ENCODE measurements at places on chromosomes 12 and 14. TPM values are rescaled to one million over a fixed set of nuclear protein-coding genes. Genes with fewer than 3 reads are reported as not detected.

- no peak for DNase-seq
These were observed 13.7 kb downstream of the TRIM9 start for GRCh38 chr14:51081209-51081608.

DNA sequence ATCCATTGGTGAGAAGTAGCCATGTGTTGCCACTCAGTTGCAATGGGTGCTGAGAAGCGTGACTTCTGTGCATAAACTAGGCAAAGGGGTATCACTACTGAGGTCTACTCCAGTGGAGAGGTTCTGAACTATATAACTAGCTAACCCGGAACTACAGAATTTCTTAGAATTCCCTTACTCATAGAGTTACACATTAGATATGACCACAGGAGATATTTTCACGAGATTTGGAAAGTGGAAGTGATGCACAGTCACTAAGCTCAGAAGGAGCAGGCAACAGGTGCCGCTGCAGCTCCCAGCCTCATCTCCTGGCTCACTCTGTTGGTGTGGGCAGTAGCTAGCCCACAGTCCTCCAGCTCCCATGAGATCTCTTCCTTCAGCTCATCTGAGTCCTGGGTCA lies 136.6 kb downstream of the SSPN start:
- DNase-seq = no peak

The GLT1D1 gene
- total RNA-seq = not detected

DNA sequence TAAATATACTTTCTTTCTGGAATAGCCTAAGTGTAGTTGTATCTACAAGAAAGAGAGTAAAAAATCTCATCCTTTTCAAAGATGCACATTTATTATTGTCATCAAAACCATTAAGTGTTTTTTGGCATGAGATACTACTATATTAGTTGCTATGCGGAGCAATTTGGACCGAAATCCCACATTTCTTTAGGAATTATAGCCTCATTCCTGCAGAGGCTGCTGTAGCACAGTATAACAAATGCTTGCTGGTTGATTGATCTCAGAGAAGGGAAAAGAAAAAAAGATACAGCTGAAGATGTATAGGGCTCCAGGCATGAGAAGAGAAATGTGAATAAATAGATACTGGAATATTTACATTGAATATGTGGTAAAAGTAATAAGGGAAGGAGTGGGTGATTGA lies 36.0 kb downstream of the RHOJ start:
- DNase-seq = no peak

GRCh38 chr14:72776701-72777261 lies 117.1 kb downstream of the DPF3 start:
- no peak for DNase-seq

DNA sequence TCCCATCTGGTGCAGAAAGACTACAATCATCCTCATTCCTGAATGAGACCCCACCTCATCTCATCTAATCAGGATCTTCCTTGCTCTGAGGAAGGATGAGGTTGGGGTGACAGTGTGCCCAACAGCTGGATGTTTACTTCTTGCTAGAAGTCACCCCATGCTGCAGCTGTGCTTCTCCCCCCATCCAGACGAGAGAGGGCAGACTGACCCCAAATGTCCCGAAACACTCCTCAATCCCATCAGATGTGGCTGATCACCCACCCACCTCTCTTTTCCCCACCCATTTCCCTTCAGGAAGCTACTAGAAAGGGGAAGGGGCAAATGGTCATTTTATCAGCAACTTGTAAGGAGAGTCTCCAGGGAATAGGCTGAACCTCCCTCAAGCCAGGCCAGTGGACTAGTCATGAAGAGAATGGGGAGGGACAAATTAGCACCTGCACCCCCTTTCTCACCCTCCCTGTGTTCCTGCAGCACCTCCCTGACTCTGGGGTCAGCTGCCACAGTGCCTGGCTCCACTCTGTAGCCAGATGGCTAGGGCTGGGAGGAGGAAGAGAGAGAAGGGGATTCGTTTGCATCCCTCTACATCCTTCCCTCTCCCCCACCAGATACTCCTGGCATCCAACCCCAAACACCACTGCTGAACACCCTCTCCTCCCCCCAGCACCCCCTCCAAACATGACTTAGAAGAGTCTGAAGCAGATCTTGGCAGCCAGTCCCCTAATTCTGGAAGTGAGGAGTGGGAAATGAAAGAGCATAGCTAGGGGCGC lies 2.8 kb upstream of the BAZ2A start:
- no peak for DNase-seq

The LMO3 gene
- total RNA-seq = not detected

The SCNN1A gene
- total RNA-seq = 0.67 TPM

DNA sequence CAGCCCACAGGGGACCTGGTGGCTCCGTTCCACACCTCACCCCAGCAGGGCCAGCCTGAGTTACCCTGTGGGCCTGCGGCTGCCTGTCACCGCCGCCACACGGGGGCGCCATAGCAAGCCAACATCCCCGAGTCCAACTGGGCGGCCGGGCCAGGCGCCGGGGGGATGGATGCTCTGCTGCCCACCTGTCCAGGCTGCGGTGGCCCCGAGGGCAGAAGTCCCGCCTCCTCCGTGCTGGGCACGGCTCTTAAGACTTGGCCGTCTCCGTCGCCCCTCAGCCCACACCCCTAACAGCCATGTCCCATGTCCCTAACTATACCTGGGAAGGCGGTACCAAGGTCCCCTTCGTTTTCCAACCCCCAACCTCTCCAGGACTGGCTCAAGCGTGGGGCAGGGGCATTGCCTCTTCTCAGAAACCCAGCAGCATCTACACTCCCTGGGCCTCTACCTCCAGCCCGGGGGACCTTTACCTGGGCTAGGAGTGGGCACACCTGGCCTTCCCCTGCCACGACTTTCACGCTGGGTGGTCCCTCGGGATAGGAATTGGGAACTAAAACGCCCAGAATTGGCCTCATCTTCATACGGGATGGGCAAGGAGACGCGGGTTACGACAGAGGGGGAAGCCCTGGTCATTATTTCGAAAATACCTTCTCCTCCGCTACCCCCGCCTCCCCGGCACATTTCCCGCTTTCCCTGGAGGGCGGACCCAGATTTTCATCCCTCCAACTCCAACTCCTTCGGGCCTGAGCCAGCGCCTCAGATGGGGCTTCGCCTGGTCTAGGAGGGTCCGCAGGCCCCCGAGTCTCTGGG lies 1.1 kb upstream of the CYP46A1 start:
- peak; percentile 88 for DNase-seq

The PGF gene
- not detected for total RNA-seq

The C14orf39 gene
- total RNA-seq = not detected

The MRPL51 gene
- 273 TPM for total RNA-seq

DNA sequence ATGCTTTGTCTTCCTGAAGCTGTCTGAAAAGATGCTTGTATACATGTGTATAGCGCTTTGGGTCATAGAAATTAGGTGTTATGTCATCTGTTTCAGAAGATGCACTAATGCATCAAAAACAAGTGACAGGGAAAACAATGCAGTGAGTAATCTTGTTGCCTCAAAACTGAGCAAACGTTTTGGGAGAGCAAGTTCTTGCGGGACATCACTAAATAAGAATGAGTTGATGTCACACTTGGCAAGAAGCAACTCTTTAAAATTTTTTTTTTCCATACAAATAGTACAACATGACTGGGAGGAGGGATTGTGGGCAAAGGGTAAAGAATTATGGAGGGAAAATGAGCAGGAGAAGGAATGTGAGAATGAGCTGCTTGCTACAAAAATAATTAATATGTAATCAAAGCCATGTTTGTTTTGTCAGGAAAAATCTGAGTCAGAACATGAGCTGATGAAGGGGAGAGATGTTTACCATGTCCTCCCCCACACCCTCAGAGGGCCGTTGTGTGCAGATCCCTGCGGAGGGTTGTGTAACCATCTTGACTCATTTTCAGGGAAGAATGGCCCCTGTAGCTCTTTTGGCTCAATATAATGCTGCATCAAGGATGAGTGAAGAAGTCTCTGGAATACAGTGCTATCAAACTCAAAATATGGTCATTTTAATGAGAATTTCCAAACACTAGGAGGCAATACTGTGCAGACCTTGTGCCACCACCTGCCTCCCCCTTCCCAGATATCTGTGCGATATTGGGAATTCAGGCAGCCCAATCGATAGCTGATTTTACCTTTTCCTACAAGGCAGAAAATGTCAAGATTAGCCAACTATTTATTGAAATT lies 41.4 kb downstream of the BORCS5 start:
- no peak for DNase-seq

The ABCC9 gene
- total RNA-seq = not detected

DNA sequence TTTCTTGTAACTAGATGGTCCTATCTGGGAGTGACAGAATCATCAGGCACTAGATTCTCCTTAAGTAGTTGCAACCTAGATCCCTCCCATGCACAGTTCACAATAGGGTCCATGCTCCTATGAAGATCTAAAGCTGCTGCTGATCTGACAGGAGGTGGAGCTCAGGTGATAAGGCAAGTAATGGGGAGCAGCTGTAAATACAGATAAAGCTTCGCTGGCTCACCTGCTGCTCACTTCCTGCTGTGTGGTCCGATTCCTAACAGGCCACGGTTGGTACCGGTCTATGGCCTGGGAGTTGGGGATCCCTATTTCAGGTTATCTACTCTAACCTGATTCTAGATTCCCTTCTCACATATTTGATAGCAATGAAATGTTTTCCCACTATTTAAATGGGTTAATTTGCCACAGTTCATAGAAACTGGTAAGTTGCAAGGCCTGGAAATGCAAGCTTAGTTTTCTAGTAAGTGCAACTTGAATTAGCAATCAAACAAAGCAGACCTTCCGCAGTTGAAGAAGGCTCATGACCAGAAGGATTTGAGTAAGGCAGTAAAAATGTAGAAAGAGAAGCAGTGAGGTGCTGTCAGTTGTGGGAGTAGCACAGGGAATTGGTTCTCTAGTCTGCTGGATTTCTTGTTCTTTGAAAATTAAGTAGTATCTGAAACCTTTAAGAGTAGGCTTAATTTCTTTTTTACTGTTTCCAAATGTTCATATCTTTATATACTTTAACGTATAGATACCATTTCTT lies 332.3 kb downstream of the EGLN3 start:
- no peak for DNase-seq

DNA sequence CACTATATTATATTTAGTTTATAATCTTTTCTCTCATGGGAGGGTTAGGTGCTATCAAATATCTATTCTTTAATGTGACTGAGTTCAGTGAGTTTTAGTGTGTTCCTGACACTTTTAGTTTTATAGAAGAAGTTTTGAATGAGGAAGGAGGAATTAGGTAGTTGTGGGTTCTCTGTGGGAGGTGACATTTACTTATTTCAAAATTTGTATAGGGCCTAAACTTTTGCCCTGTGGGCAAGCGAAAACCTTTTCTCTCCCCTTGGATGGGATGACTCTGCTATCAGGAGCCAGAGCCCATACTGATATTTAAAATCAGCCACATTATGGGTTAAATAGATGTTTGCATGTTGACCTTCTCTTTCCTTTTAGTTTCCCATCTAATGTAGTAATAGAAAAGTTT lies 43.6 kb downstream of the SPATS2 start:
- no peak for DNase-seq

GRCh38 chr12:6899837-6900519 lies 4.6 kb upstream of the LRRC23 start:
- peak; percentile 45 for DNase-seq

GRCh38 chr12:47739979-47740378 lies 14.7 kb upstream of the ENDOU start:
- DNase-seq = no peak

- DNase-seq = no peak
These were observed 183.8 kb downstream of the SLC25A21 start for GRCh38 chr14:36988568-36988967.

GRCh38 chr12:106601031-106601430 lies 18.2 kb downstream of the RFX4 start:
- DNase-seq = no peak

- no peak for DNase-seq
These were observed 203.1 kb downstream of the KIF21A start for GRCh38 chr12:39239490-39240486.

DNA sequence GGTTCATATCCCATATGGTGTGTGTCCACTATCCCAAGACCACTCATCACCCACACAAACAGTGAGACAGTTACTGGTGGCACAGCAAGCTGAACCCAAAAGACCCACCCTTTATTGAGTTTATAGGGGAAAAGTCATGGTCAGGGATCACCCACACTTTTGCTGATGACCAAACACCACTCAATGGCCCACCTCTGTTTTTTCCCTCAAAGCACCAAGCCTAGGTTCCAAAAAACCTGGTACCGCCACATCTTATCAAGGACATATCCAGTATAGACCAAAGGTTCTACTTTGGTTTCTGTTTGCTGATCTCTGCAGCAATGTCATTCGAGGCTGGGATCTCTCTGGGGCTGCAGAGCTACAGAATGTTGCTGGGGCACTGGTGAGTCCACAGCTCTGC lies 19.7 kb upstream of the OR6S1 start:
- no peak for DNase-seq

DNA sequence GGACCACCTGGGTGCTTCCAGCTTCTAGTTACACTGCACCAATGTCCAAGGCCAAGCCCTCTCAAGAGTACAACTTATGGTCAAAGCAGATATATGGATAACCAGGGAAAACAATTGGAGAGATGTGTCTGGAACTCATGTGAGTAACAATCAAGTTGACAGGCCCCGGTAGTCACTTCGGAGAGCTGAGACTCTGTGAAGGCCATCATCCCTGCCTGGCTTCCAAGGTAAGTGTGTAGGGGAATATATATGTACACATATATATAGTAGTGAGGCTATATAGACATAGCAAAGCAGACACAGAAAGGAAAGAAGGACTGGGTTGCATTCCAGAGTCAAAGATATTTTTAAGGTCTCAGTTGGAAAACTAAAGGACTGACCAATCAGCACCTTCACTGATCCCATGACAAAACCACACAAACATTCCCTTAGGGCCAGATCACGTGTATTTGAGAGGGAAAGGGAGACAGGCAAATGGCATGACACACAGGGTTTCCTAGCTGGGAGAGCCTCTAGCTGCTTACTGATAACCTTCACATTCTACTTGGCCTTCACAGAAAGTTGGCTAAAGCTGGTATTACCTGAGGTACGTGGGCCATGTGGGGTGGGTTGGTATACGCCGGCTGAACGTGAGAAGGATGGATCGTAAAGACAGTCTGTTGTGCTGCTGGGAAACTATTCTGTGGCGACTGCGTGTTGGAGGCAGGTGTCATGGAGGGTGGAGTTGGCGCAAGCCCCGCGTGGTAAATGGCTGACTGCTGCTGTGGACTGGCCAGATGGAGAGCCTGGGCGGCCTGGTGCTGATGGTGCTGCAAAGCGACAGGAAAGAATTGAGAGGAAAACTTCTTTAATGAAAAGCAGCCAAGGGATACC lies 50.0 kb downstream of the SH2B3 start:
- no peak for DNase-seq

- peak; percentile 54 for DNase-seq
These were observed 594 bp downstream of the TAMALIN start for GRCh38 chr12:52007158-52007921.

DNA sequence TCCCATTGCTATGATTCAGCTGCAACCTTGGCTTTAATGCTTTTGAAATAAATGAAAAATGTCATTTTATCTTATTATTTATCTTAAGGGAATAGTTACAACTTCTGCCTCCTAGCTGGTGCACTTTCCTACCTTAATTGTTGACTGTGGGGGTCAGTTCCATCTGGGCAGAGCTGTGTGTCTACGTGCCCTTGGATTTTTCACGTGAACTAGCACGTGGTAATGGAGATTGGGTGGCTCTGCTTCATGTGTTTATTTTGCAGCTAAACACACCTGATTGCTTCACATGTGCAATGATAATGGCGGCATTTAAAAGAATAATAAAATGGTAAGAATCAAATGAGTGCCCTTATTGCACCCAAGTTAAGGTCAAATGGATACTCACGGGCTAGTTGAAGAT lies 10.6 kb upstream of the PELI2 start:
- no peak for DNase-seq

Measured in activated naive CD4-positive, alpha-beta T cell treated with anti-CD3 and anti-CD28 coated beads for 36 hours (primary cell).